ENCODE measurements at places on chromosomes 6 and 20. TPM values are rescaled to one million over a fixed set of nuclear protein-coding genes. Genes with fewer than 3 reads are reported as not detected.

DNA sequence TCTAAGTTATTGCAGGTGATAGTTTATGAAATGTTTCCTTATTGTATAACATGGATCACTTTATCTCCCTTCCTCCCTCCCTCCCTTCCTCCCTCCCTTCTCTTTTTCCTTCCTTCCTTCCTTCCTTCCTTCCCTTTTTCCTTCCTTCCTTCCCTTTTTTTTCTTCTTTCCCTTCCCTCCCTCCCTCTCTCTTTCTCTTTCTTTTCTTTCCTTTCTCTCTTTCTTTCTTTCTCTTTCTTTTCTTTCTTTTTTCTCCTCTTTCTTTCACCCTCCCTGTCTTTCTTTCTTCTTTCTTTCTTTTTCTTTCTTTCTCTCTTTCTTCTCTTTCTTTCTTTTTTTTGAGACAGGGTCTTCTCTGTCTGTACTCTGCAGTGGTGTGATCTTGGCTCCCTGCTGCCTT lies 5.8 kb downstream of the OR2B3 start:
- no peak for DNase-seq

Gene SLC24A3
- total RNA-seq = 1.1 TPM

DNA sequence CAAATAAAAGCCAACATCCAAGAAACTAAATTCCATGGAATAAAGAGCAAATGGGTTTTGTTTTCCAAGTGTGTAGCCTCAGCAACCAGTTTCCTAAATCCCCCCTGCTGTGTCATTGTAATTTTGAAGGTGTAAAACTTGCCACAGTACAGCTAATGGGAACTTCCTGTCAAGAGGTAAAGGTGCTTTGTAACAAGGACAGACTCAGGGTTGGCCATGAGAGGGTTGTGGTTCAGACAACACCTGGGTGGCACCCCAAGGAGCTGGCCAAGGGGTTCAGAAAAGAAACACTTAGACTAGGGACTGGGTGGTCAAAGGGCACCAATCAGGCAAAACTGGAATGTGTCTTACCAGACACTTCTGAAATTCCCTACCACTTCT lies 52.4 kb upstream of the LYRM2 start:
- DNase-seq = no peak

GRCh38 chr6:153673225-153673624 lies 365.8 kb upstream of the OPRM1 start:
- DNase-seq = no peak

GRCh38 chr20:39829661-39830060 lies 859.4 kb downstream of the MAFB start:
- DNase-seq = no peak

Gene HLA-DPA1
- 30.4 TPM for total RNA-seq
